ENCODE measurements at places on chromosomes 6 and 20.
A peak's percentile ranks its signal among the peaks of the same experiment; 100 is the strongest.

- DNase-seq, result no peak
These were observed 39.6 kb downstream of the OR2B2 start for GRCh38 chr6:27872642-27873020.

DNA sequence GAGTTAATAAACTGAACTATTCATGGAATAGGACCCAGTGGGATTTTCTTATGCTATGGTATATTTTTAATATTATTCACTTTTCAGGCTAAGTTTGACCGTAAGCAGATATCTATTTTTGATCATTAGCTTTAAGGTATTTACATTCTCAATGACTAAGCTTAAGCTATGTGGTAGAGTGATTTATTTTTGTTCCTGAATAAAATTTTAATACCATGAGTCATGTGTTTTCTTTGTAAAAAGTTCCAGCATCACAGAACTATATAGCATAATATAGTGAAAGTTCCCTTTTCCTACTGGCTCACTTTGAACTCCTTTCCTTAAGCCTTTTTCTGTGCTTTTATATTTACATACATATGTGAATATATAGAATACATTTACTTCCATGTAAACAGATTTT, 75.8 kb downstream of the BCKDHB start:
- DNase-seq, result no peak

DNA sequence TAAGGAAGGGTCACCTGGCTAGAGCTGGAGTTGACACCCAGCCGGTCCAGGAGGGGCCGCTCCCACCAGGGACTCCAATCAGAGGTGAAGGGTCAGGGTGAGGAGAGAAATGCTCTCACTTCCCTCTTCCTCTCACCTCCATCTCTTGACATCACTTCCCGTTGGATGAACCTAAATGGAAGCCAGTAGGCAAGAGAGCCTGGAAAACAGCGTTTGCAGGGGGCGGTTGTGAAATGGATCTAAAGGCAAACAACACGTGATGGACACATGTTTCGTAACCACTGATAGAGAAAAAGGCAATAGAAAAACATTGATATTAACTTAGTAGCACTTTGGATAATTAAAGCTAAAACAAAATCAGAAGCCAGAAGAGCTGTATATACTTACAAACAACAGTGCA, 105.6 kb upstream of the FOXA2 start:
- no peak for DNase-seq

GRCh38 chr6:3603340-3604130, 146.7 kb upstream of the SLC22A23 start:
- no peak for DNase-seq

GRCh38 chr6:83702077-83702476, 6.8 kb downstream of the SNAP91 start:
- DNase-seq, result no peak

GRCh38 chr6:41705996-41706835, 29.2 kb downstream of the TFEB start:
- no peak for DNase-seq

DNA sequence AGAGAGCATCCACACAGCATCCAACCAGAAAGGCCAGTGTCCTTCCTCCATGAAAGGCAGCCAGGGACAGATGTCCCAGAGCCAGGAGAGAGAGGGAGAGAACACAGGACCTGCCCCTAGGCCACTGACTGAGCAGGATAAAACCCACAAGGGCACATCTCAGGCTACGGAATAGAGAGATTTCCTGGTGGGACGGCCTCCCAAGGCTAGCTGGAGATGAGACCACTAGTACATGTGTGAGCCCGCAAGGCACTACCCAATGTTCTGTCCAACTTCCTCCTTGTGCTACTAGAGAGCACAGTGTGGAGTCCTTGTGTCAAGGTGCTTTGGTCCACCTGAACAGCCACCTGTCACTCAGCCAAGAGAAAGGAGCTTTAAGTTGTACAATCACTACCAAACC, 44.2 kb downstream of the PLCG1 start:
- DNase-seq, result no peak

DNA sequence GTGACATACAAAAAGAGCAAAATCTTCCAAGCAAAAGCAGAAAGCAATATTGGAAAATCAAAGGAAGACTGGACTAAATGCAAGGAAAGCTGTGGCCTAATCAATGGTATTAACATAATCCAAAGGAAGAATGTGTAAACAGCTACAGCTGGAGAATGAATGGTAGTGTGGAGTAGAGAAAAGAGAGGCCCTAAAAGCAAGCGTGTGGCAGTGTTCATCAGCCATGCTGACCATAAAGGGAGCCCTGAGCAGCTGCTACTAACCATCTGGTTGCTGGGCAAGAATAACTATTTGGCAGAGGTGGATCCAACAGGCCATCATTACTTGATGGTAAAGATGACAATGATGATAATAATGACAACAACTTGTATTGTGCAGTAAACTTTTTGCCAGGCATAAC, 148.5 kb upstream of the BEND6 start:
- DNase-seq, result no peak

GRCh38 chr6:116165596-116165995, 39.7 kb upstream of the COL10A1 start:
- no peak for DNase-seq

- DNase-seq, result no peak
These were observed 60.9 kb upstream of the MC3R start for GRCh38 chr20:56187534-56188165.

DNA sequence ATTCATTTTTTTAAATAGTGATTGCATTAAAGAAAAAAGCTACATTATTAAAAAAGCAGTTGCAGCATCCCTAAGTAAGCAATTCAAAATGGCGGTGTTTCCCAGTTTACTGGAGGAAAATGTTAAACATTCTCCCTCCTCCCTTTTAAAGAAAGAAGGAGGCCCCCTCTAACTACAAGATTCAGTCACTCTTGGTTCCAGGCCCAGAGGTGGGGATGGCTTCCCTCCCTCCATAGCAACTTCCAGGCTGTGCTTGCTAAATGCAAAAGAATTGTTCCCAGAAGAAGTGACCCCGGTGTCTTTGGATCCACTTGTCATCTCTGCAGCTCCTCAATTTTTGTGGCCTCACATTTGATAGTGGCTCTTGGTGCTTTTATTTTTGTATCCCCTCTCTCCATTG, 165.9 kb downstream of the SOBP start:
- no peak for DNase-seq

GRCh38 chr6:155212106-155212505, 51.7 kb upstream of the CLDN20 start:
- no peak for DNase-seq

DNA sequence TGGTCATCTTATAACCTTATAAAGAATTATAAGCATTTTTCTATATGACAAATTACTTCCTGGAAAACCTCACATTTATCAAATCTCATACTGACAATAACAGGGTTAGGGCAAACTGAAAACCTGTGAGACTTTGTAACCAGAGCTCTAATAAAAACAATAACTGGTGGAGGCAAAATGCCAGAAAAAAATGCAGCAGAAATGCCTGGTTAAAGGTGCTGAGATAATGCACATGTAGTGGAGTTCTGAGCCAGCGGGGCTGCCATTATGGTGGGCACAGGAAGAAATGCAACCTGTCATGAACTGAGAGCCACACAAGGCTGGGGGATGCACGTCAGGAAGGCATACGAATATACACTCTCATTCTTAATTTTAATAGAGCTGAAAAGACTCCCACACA, 53.0 kb downstream of the NCOA6 start:
- DNase-seq, result no peak

DNA sequence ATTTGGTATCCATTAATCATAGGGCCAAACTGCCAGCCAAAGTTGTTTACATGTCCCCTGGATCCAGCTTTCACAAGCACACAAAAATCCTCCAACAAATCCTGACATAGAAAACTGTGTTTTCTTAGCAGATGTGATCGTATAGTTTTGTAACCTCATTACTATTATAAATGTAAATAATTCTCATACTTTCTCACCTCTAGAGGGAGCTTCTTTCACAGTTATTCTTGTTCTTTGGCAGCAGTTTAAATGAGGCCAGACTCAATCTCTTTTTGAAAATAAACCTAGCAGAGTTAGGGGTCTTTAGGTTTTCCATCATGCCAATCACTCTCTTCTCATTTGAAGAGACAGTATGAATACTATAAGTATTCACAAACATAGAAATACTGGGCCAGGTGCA, 17.0 kb upstream of the ZNF318 start:
- no peak for DNase-seq

DNA sequence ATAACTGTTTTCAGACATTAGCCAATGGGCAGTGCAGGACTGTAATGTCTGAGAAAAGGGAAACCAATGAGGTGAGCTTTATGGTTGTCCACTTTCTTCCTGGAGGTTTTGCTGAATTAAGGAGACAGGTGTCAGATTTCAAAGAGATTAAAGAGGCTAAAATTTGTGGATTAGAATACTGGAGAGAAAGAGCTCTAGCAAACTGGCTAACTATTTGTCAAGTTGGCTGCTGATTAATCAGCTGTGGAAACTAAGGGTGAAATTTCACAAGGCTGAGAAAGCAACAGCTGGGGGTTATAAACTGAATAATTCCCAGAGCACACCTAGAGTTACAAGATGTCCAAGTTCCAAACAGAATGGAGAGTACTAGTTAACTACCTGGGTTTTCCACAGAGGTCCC, 198.9 kb downstream of the TBC1D32 start:
- DNase-seq, result no peak

- DNase-seq, result no peak
These were observed 7.3 kb downstream of the ZKSCAN3 start for GRCh38 chr6:28357036-28357435.

DNA sequence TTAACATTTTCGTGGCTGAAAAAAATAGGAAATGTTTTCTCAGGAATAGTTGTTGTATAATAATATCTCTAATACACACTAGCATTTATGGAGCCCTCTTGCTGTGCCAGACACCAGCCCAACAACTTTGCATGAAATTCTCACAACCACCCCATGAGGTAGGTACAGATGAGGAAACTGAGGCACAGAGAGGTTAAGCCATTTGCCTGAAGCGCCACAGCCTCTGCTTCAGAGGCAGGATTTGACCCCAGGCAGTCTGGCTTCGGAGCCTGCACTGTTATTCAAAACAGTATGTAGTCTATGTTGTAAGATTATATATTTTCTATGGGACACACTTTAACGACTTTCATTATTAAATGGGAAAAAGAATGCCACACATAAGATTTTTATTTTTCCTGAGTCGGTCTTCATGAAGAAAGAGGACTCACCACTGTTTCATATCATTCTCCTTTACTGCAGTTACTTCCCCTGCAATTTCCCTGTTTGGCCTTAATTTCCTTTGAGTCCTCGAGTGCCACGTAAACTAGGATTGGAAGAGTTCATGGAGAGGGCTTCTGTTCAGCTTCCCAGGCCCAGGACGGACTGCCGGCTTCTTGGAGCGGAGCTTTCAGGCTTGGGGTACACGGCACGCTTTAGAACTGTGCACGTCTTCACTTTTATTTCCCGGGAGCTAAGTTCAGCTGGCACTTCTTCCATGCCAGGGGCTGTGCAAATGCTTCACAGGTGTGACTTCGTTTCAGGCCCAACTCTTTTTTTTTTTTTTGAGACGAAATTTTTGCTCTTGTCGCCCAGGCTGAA, 128.0 kb downstream of the BMP7 start:
- DNase-seq, result no peak

DNA sequence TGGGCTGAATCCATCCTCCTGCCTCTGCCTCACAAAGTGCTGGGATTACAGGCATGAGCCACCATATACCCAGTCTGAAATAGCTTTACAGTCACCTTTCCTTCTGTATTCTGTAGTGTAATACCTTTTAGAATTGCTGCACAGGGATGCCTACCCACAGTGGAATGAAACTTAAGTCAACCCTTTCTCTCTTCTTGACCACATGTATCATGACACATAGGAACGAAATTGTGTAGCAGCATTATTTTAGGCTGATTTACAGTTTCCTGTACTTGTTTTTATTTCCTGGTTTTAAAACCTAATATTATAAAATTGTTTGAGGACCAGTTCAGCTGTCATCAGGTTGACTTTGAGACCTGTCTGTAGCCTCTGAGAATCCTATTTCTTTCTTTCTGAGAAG, 297.8 kb downstream of the ZFAND3 start:
- peak; percentile 6 for DNase-seq

GRCh38 chr6:116456106-116456505, 5.1 kb upstream of the CALHM6 start:
- DNase-seq, result no peak

- DNase-seq, result no peak
These were observed 155.4 kb downstream of the SYCP2 start for GRCh38 chr20:59777814-59778575.

DNA sequence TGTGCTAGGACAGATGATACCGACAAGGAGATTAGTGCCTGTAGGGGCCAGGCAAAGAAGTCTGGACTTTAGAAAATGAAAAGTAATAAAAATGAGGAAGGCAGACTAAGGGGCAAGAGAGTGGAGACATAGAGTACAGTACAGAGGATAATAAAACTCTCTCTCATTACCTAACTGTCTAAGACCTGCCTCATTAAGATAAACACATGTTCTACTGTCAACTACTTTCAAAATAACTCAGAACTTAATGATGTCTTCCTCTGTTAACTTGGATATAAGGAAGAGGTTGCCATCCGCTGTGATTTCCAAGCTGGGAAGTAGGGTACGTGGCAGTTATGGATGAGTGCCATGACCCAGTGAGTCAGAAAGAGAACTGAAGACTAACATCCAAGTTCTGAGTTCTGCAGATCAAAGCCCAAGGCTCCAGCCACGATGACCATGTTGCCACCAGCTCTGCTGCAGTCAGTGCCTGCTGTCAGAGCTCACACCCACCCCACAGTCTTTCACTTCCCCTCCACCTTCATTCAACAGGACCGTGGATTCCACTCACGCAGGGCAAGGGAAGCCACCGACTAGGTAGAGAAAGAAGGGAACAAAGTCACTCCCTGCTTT, 81.8 kb downstream of the KIF16B start:
- DNase-seq, result no peak

DNA sequence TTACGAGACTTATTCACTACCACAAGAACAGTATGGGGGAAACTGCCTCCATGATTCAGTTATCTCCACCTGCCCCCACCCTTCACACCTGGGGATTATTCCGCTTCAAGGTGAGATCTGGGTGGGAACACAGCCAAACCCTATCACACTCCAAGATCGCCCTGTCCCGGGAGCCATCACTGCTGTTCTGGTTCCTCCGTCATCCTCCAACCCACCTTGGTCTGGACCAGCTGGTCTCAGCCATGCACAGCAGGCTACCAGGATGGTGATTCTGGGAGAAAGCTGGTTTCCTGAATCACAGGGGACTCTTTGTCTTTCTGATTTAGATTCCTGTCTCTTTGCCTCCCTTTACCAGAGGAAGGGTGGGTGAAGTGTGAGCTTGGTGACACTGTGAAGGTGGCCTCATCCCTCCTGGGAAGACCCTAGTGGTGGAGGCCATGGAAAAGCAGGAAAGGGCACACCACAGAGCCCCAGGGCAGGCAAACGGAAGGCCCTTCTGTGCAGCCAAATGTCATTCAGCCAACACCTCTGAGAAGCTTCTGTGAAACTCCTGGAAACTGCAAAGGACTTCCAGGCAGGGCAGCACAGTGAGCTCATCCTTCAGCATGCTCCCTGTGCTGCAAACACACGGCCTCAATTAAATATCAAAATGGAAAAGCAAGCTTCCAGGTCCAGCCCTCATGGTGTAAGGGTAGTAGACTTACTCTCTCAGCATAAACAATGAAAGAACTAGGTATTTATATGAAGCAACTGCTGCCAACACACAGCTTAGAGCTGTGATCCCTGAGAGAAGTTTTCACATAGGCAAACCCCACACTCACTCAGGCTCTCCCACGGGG, 169.8 kb downstream of the ANKRD60 start:
- no peak for DNase-seq

GRCh38 chr6:56689114-56689513, 46.4 kb upstream of the DST start:
- no peak for DNase-seq

Data from GM04504 (cell line).